ENCODE measurements at places on chromosomes 6 and 20.
A peak's percentile ranks its signal among the peaks of the same experiment; 100 is the strongest.

- no peak for DNase-seq
These were observed 29.4 kb downstream of the LPA start for GRCh38 chr6:160634706-160635105.

DNA sequence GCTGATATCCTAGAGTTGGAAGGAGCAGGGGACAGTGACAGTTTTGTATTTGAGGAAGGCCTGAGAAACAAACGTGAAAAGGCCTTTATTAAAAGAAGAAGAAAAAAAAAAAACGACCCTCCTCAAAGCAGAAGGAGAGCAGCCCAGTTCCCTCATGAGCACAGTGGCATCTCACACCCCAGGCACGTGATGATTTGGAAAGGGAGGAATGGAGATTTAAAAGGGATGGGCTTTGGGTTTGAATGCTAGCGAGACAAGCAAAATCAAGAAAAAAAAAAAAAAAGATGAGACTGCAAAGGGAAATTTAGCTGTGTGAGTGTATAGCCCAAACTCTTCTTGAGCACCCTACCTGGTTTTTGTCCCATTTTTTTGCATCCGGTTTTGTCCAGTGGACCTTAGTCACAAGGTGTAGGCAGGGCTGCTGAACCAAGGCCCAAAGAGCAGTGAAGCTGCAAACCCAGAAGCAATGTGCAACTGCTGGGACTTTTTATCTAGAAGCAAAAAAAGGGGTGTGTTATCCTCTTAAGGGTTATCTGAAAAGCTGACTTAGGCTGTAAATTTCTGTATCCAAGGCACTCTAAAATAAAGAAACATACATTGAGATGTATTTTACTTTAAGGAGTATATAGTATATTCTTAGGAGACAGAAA lies 54.5 kb upstream of the RREB1 start:
- DNase-seq: no peak

- DNase-seq: no peak
These were observed 961 bp downstream of the RRBP1 start for GRCh38 chr20:17680836-17681725.

- no peak for DNase-seq
These were observed at the start of gene CHRNA4 for GRCh38 chr20:63360850-63361518. CHRNA4 (minus strand) TSS chr20:63361349; CDS start chr20:63361165, 184 bp downstream.

GRCh38 chr6:30781395-30781742 lies 37.0 kb upstream of the IER3 start:
- DNase-seq: no peak

- peak; percentile 21 for DNase-seq
These were observed 25.6 kb upstream of the GABRR1 start for GRCh38 chr6:89242574-89243330.

- DNase-seq: no peak
These were observed 501.4 kb downstream of the BCKDHB start for GRCh38 chr6:80607811-80608391.

DNA sequence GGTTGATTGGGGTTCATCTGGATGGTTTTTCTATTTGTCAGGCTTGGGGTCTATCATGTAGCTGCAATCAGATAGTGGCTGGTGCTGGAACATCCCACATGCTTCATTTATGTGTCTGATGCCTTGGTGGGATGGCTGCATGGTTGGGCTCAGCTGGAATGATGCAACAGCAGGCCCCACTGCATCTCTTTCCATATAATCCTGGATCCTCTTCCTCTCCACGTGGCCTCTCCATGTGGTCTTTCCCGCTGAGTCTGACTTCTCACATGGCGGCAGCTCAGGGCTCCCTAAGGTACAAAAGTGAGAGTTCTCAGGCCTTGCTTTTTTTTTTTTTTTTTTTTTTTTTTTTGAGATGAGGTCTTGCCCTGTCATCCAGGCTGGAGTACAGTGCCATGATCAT lies 65.0 kb upstream of the SUPT3H start:
- DNase-seq: no peak

DNA sequence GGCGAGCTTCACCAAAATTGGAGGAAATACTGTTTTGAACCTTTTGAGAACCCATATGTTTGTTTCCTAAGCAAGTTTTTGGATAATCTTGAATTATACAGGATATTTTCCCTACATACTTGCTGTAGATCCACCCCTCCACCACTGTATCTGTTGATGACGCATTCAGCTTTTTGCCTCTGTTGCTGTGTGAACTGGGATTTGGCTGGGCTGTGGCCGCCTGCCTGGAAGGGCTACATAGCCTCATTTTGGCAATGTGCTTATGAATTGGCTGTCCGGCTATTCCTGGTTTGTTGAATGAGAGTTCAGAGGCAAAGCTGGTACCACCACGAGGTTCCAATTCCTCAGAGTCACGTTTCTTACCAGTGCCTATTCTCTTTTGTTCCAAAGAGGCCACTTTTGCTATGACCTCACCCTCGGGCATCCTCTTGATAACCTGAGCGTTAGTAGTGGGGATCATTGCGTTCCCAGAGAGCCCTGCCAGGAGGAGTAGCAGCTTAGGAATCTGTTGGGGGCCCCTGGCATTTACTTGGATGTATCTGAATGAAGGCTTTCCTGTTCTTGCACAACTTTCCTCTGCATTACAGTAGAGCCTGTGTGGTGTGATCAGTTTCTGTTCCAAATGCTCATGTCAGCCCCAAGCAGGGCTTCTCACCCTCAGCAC lies 6.4 kb downstream of the FAM83D start:
- DNase-seq: no peak

DNA sequence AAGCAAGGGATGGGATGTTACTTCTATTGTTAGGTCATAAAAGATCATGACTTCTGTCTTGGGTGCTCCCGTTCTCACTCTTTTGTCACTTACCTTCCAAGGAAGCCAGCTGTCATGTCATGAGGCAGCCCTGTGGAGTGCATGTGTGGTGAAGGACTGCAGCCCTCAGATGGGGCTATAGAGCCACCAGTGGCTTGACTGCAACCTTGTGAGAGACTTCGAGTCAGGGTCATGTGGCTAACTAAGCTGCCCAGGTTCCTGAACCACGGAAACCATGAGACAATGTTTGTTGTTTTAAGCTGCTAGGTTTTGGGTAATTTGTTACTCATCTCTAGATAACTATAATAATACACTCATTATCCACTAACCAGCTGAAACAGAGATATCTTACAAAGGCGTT lies 477.1 kb downstream of the BTBD3 start:
- DNase-seq: no peak

DNA sequence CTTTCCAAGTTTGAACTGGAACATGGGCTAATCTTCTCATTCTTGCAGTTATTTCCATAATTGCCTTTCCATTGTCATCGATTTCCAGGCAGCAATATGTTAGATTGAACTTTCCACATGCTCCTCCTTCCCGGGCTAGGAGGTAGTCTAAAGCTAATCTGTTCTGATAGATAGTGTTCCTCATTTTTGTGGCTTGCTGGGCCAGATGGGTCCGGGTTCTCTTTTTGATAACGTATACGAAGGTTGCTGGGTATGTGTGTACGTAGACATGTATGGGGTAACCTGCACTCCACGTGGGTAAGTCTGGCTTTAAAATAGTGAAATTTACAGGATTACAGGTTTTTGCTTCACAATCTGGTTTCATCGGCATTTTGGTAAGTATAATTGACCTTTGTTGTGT lies 14.0 kb upstream of the GMPR start:
- DNase-seq: no peak

GRCh38 chr6:1267057-1267732 lies 44.7 kb upstream of the FOXQ1 start:
- no peak for DNase-seq

DNA sequence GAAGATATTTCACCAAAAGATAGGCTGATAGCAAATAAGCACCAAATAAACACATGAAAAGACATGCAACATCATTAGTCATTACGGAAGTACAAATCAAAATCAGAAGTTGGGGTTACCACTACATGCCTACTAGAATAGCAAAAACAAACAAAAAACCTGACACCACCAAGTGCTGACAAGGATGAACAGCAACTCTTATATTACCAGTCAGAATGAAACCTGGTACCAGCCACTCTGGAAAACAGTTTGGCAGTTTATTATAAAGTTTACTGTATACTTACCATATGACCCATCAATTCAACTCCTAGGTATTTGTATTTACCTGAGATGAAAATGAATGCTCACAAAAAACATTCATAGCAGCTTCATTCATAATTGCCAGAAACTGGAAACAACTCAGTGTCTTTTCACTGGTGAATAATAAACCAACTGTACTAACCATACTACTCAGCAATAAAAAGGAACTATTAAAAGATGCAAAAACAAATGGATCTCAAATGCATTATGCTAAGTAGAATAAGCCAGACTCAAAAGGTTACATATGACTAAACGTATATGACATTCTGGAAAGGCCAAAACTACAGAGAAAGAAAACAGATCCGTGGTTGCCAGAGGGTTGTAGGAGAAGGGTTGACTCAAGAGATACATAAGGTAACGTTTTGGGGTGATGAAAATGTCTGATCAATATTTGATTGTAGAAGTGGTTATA lies 33.0 kb downstream of the NUP153 start:
- no peak for DNase-seq

DNA sequence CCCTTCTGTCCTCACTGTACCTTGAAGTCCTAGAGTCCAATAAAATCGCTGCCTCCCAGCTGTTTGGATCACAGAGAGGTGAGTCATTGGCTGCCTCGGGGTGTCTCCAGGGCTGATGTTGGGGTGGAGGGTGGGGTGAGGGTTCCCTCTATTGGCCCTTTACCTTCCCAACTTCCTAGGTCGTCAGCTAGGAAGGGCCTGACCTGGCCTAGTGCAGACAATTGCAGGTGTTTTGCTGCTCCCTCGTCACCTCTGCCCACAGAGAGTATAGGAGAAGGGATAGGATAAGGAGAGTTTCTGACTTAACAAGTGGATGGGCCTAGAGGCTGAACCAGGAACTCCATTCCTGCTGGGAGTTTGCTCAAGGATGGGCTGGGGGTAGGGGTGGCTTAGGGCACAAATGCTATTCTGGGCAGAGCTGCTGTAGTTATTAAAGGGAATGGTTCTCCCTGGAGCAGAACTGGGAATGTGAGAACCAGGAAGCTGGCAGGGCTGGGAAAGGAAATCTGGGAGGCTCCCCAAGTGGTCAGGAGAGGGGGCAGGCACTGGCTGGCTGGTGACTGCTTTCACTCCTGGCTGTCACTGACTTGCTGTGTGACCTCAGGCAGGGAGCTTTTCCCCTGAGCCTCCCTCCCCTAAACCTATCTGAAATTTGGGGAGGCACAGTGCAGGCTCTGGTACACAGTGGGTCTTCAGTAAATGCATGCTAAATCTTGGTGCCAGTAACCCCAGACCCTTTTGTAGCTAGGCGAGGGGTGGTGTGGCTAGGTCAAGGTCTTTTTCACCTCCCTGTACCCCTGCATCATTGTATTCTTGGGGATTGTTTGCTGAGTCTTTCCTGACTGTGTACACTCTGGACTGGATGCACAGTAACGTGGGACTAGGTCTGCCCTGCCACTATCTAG lies 1.5 kb downstream of the TP53INP2 start:
- DNase-seq: no peak

- DNase-seq: no peak
These were observed 70.3 kb downstream of the RSPO3 start for GRCh38 chr6:127188744-127189143.

- no peak for DNase-seq
These were observed 631.1 kb downstream of the KIF16B start for GRCh38 chr20:15942130-15942529.

GRCh38 chr20:49656304-49656703 lies 57.4 kb downstream of the B4GALT5 start:
- DNase-seq: no peak

DNA sequence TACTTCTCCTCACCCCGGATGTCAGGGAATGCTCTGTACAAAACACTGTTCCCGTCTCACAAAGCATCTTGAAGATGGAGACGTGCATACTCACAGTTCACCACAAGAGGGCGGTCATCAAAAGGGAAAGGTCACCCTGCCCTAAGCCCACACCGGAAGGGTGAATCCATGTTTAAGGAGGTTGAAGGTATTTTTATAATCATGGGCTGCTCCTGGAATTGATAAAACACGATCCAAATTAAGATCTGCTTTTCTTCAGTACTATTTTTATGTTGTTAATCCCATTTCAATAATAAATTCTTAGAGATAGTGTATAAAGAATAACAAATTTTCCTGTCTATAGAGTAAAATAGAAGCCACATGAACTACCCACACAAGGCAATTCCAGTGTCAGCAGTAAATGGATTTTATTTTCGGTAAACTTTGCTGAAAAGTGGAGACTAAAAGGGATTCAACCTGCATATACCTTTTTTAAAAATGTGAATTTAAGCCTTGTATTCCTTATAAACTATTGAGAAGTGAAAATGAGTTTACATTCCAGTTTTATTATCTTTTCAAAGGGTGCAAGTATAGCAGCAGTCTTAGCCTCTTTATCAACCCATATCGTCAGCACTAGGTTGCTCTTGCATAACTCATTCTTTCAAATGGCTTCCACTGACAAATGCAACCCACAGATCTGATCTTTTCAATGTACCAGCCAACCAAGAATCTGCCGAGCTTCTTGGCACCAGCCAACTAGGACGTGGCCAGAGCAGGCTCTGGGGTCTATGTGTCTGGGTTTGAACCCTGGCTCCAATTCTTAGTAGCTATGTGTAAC lies 79.7 kb upstream of the MBOAT1 start:
- DNase-seq: peak; percentile 43

DNA sequence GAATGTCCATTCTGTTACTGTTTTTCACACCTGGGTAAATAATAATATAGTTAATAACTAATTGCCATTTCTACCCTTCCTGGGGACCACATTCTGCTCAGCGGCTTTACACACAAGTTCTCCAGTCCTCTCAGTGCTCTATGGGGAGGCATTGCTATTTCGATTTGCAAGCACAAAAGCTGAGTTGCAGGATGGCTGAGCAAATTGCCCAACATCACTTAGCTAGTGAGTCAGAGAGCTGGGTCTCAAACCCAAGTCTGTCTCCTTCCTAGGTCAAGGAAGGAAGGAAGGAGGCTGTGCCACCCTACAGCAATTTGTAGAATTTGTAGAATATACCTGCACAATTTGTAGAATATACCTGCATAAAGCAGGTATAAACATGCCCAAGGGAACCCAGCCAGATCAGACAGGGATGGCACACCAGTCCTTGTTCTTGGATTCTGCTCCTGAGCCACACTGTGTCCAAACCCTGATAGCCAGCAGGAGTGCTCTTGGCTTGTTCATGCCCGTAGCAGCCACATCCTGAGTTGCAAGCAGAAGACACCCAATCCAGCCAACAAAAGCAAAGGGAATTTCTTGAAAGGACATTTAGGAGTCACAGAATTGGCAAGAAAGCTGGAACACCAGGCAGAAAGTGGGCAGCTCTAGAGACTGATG lies 56.9 kb downstream of the LY86 start:
- no peak for DNase-seq

DNA sequence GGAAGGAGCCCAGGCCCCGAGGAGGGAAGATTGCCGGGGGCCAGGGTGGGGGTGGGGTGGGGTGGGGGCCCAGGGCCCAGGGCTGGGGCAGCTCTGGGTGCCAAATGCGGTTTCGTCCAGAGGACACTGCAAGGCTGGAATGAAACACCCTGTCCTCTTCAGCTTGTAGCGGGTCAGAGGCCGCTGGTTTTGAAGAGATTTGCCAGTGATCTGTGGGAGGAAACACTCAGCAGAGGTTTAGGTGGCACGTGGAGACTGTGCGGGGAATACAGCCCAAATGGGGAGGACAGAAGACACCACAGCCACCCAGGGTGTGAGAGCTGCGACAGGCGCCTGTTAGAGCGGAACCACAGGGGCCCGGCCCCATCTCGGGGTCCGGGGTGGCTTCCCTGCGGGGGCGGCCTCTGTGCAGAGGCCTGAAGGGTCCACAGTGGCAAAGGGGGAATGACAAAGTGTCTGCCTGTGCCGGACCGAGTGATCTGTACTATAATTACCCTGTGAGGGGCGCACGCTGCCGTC lies 29.2 kb downstream of the FRMD1 start:
- no peak for DNase-seq

- no peak for DNase-seq
These were observed 16.9 kb downstream of the USP49 start for GRCh38 chr6:41878246-41878645.

Measured in NCI-H2081 treated with DMSO at 0.1 percent for 48 hours (cell line).